ENCODE measurements at places on chromosomes 11 and 22.

GRCh38 chr11:62295504-62295903 is 3.4 kb downstream of the SCGB1D4 start:
- no peak for DNase-seq

GRCh38 chr11:79441461-79441875 is 638 bp upstream of the TENM4 start:
- DNase-seq, result no peak

- no peak for DNase-seq
Observed at GRCh38 chr22:23691748-23692423, 1.1 kb downstream of the RGL4 start.

DNA sequence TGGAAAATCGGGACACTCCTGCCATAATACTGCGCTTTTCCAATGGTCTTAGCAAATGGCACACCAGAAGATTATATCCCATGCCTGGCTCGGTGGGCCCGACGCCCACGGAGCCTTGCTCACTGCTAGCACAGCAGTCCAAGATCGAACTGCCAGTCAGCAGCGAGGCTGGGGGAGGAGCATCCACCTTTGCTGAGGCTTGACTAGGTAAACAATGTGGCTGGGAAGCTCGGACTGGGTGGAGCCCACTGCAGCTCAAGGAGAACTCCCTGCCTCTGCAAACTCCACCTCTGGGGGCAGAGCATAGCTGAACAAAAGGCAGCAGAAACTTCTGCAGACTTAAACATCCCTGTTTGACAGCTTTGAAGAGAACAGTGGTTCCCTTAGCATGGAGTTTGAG is 15.6 kb downstream of the PTH start:
- no peak for DNase-seq

DNA sequence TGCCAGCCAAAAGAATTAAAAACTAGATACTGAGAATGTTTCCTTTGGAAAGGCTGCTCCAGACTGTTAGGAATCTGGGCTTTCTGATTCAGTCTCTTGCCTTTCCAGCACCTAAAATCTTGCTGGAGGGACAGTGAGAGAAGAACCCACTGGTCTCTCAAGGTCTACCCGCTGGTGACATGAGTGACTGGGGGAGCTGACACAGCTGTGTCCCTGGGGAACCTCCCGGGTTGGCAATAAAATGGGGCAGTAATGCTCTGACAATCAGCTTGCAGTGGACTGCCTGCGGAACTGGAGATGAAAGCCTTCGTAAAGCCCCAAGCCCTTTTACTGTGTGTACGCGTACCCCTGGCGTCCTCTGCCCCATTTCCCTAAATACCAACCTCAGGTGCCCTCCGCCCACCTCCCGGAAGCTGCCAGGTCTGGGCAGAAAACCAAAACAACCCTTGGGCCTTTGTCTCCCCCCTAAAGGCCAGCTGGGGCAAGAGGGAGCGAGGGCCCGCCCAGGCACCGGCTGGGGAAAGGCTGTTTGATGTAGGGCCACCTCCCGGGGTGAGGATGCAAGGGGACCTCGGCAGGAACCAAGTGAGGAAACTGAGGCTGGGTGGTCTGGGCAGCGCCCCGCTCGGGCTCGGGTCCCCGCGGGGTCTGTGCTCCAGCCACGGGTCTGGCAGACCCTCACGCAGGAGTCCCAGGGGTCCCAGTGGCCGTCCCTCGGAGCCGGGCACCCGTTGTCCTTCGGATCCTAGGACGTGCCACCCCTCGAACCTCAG is 741 bp downstream of the CARS1 start:
- DNase-seq, result peak; percentile 27

- no peak for DNase-seq
Observed at GRCh38 chr22:39369186-39369585, 19.4 kb downstream of the SYNGR1 start.

GRCh38 chr11:63767565-63768236 is 874 bp downstream of the ZFTA start:
- DNase-seq, result no peak

GRCh38 chr22:19972652-19973550 is 31.3 kb upstream of the TXNRD2 start:
- no peak for DNase-seq

DNA sequence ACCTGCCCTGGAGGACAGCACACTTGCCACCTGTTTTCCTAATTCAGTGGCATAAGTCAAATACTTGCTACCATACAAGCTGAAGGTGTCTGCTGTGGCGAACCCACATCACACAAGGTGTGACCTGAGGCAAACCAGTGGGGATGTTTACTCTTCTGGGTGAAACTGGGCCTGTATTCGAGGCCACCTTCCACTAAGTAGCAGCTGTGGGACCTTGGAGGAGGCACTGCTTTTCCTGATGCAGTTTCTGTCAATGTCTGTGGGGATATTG is 927.4 kb downstream of the BRD1 start:
- no peak for DNase-seq

DNA sequence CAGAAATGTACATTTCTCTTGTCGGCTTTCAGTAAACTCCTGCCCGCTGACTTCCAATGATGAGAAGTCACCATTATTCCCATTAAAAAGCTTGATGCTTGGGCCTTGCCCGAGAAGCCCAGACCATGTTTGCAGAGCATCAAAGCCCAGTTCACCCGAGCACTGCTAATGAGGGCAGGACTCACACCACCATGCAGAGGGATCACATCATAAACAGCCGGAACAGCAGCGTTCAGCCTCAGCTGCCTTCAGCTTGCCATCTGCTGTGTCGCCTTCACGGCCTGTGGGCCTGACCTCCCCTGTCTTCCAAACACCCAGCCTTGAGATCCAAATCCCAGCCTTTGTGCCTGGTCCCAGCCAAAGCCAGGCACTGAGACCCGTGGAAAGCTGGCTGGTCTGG is 105.4 kb upstream of the CSNK2A3 start:
- no peak for DNase-seq

Data from activated T-helper 9 cell treated with anti-CD3 and anti-CD28 coated beads, Interleukin-2, amount 50 U/mL, for 16 hours (primary cell).